Skin of body (tissue), 3 donors: ENCODE measurements at places on chromosomes 3 and 15. TPM values are rescaled to one million over a fixed set of nuclear protein-coding genes. Genes with fewer than 3 reads are reported as not detected.

DNA sequence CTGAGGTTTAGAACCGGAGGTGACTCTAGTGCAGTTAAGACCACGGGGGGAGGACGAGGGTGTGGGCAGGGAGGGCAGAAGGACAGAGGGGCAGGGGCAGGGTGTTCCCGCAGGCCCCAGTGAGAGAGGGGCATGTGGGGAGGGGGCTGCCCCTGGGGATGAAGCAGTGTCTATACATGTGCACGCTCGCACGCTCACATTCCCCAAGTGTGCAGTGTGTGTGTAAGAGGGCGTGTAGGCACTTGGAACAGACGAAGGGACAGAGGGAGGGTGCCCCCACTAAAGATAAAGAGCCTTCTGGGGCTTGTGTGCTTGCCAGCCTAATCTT, 69.5 kb upstream of the MEF2A start:
- no peak for DNase-seq

DNA sequence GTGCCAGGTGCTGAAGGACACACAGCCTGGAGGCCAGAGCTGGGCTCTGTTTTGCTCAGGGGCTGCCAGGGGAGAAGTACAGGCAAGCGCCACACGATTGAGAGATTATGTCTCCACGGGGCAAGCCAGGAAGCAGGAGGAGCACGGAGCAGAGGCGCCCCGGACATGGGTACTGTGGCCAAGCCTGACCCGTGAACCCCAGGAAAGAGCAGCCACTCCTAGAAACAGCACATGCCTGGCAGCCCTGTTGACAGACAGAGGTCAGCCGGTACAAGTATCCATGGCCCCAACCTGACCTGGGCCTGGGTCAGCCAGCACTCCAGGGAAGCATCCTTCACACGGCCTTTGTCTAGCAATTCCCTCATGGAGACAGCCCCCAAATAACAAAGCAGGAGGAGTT, 89.4 kb downstream of the ADAMTS17 start:
- DNase-seq, result no peak

The SFMBT1 gene
- total RNA-seq, result 13.2 TPM

GRCh38 chr3:37973246-37974054, 17.1 kb upstream of the VILL start:
- no peak for DNase-seq

GRCh38 chr15:40367686-40368611, 9.9 kb downstream of the DISP2 start:
- peak; percentile 76 for DNase-seq

DNA sequence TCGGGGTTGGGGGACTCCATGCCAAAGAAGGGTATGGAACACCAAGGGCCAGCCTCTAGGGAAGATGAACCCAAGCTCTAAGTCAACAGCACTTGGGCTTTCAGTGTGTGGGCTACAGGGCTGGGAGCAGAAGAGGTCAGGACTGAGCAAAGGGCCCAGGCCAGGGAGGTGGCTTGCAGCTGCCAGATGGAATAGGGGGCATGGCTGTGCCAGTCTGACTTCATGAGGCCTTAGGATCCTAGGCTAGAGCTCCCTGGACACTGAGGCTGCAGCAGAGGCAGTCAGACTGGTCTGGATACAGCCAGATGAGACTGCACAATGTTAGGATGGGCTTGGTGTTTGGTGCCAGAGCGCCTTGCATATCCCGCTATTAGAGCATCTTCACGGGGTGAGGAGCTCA, 3.8 kb downstream of the RASGRF1 start:
- no peak for DNase-seq

DNA sequence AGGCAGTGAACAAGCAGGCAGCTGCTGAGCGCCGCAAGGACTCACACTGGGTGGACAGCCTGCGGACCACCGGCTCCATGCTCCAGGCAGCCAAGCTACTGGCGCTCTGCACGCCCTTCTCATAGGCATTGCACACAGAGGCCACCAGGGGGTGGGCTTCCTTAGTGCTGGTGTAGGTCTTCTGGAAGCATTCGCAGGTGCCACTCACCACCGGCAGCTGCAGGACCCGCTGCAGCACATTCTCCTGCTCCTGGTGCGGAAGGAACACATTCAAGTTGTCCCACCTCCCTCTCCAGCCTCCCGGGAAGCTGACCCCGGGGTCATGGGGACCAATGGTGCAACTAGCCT, 6.0 kb downstream of the PLIN1 start:
- DNase-seq, result no peak

GRCh38 chr3:8500989-8501370, 643 bp upstream of the LMCD1 start:
- DNase-seq, result peak; percentile 40

DNA sequence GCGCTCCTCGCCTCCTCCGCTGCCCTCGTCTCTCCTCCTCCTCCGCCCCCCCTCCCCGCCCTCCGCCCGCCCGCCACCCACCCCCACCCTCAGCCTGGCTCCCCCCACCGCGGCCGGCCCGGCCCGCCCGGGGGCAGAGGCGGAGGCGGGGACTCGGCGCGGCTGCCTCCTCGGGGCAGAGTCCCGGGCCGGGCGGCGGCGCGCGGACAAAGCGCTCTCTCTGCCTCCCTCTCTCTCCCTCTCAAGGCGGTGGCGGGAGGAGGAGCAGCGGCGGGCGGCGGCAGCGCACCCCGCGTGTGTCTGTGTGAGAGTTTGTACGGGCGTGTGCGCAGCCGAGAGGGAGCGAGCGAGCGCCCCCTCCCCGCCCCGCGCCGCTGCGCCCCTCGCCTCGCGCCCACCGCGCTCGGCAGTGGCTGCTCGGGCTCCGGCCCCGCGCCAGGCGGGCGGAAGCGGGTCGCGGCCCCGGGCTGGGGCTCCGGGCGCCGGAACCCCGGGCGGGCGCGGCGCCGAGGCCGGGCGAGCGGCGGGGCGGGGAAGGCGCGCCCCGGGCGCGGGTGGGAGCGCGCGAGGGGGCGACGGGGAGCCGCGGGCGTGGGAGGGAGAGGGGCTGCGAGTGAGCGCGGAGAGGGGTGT, at the start of gene IGF2BP2:
Gene IGF2BP2, minus strand, starts transcription at position 37 of the 633 bp plus-strand sequence. CDS start 82 bp downstream, outside the sequence.
- DNase-seq, result peak; percentile 84

GRCh38 chr15:57432141-57432741, 55.9 kb downstream of the CGNL1 start:
- peak; percentile 69 for DNase-seq

The PRKCD gene
- 11.0 TPM for total RNA-seq

GRCh38 chr3:159252274-159252673, 450.4 kb downstream of the MFSD1 start:
- DNase-seq, result no peak

DNA sequence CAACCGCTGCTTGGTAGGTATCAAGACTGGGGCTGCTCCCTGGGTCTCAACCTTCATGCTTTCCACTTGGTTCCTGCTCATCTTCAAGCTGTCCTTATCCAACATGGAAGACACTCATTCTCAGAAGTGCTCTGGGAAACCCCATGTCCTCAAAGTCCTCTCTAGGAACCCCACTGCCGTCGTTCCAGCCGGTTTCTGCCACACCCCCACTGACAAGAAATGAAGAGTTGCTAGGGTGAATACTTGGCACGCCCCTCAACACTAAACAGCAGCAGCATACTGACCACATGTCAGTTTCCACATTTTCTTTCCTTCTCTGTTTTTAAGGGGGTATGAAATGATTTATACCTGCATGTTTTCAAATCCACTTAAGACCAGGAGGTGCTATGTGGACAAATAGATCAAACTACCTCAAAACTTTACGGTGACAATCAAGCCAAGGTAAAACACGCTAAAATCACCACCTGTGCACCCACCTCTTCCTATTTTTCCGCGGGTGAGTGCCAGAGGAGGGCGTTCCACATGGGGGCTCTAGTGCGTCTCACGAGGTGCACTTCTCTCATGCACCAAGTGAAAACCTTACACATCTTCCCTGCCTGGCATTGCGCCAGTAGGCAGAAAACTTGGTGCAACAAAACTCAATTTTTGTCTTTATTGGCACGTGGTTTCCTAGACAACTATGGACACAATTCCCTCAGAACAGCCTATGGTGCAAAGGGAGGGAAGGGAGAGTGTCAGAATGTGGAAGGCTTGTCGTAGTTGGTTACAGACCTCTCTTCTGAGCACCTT, 125.1 kb downstream of the TJP1 start:
- no peak for DNase-seq

DNA sequence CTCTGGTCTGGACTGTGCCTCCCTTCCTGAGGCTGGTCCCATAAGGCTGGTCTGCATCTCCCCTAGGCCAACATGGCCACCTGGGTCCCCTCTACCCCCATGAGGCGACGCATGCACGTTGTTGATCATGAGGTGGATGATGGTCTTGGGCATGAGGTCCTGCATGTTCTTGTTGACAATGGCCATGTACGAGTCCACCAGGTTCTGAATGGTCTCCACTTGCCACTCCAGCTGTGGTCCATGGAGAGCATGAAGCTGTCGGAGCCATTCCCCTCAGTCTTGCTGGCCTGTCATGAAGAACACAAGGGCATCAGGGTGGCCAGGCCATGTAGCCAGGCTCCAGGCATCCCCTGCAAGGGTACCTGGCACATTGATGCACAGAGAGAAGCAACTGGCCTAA, 27.1 kb upstream of the CSPG4 start:
- DNase-seq, result no peak

DNA sequence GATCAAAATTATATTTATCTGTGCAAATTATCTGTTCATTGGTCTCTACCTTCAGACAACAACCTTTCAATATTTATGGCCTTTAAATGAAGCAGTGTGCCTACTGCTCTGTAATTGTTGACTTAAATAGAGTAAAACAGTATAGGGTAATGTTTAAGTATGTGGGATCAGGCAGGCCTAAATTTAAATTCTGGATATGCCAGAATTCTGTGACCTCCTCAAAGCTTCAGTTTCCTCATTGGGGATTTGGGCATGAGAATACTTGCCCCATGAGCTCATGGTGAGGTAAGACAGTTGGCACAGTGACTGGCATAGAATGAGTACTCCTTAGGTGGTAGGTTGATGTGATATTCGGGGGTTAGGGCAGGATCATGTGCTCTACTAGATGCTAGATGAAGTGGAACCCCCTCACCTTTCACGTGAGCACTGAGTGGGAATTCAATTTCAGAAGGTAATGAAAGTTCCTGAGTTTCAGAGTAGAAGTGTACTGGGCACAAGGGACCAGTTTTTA, 14.9 kb downstream of the ARL8B start:
- no peak for DNase-seq

- DNase-seq, result no peak
Measured at GRCh38 chr3:144114767-144115166, 143.1 kb downstream of the DIPK2A start.

GRCh38 chr3:86969500-86970189, 21.3 kb downstream of the VGLL3 start:
- DNase-seq, result no peak

The RAB6B gene
- 1.8 TPM for total RNA-seq

DNA sequence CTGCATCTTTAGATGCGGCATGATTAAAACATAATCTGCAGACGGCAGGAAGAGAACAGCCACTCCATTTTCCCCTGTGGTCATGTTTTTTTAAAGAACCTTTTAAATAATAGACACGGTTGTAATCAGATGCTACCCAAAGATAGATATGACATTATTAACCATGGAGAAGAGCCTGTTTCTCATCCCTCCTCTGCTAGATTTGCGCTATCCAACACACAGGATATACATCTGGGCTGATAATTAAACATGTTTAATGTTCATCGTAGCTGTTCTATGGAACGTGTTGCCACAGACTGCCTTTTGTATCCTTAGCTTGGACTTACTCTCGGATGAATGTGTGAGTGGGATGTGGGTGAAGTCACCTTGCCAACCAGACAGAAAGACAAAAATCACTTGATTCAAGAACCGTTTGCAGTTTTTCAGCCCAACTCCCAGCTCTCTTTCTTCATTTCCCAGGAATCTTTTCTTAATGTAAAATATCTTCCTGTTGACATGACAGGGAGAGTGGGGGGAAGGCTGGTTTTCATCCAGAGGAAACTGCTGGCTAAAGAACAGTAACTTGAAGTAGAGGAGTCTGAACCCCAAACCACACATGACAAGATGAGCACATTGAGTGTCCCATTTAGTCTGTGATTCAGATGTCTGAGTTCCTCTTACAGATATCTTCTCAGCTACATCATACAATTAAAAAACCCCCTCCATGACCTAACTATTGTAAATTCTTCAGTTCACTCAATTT, 118.6 kb upstream of the PRICKLE2 start:
- peak; percentile 88 for DNase-seq

The MCTP2 gene
- total RNA-seq, result 14.2 TPM

DNA sequence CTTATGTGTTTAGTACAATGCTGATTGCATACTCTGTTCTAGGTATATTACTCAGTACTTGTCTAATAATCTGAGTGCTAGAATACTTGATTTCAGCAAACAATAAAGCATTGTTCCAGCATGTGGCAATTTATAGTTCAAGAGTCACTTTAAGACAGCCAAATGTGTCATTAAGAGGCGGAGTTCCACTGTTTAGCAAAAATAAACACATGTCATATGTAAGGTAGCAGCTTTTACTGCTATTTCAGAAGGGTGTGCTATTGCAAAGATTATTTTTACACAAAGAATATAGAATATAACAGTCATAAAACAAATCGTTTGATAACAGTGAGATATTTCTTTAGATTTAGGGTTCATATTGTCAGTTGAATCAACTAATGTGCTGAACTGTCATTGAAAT, 358.7 kb downstream of the TUSC7 start:
- DNase-seq, result no peak

DNA sequence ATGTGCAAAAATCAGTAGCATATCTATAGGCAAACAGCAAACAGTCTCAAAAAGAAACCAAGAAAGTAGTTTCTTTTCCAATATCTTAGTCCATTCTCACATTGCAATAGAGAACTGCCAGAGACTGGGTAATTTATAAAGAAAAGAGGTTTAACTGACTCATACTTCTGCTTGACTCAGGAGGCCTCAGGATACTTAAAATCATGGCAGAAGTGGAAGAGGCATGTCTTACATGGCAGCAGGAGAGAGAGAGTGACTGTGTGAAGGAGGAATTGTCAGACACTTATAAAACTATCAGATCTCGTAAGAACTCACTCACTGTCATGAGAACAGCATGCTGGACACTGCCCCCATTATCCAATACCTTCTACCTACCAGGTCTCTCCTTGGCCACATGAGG, 327.9 kb upstream of the EPHA3 start:
- DNase-seq, result no peak

DNA sequence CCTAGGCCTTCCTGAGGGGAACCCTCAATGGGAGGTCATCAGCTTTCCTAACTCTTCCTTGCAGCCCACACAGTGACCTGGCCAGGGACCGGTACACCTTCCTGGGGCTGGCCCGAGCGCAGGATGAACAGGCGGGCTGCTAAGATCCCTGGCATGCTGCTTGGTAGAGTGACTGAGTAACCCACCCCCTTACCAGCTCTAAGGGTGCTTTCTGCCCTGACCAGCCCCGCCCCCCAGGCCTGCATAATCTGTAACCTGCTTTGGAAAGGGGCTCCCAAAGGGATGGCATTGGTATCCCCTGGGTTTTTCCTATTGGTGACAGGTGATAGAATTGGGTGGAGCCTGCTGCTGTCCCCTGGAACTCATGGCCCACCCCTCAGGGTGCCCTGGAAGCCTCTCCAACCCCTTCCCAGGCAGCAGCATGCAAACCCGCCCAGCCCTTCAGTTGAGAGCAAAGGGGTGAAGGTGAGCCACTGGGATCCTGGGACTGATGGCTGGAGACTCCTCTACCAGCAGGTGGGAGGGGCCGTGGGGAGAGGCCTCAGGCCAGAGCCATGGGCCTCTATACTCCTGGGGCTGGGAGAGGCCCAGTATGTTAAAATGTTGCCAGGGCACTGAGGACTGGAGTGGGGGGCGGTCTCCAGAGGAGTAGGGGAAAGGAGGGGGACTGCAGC, 11.1 kb upstream of the KIF7 start:
- DNase-seq, result no peak
